ENCODE measurements at places on chromosomes 4 and X. TPM values are rescaled to one million over a fixed set of nuclear protein-coding genes. Genes with fewer than 3 reads are reported as not detected.
A peak's percentile ranks its signal among the peaks of the same experiment; 100 is the strongest.

CXCL11 gene
- 0.30 TPM for polyA plus RNA-seq

ARMCX2 gene
- 39.7 TPM for polyA plus RNA-seq

HERC6 gene
- polyA plus RNA-seq = 10.8 TPM

PRRG1 gene
- polyA plus RNA-seq = 6.6 TPM

MAGEB10 gene
- polyA plus RNA-seq = not detected

MYOZ2 gene
- 0.63 TPM for polyA plus RNA-seq

TEX11 gene
- polyA plus RNA-seq = 0.09 TPM

APBB2 gene
- polyA plus RNA-seq = 26.6 TPM

FGFBP1 gene
- polyA plus RNA-seq = 0.16 TPM

DNA sequence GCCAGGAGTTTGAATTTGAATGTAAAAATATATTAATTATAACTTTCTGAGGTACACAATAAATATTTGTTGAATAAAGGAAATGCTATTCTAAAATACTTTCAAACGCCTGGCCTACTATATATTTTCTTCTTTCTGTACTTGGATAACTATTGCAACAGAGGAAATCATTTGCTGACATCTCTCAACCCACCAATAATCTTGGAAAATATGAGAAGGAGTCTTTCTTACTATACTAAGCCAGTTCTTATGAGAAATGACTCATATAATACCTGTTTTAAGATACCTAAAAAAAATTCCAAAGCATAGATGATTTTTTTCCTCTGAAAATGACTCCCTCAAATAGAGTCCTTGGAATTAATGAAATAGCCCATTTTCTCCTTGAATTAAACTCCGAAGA lies 64.1 kb downstream of the CAMK2D start:
- H3K36me3 ChIP-seq = no peaks in the 10 kb centered on the region
- H3K4me3 ChIP-seq = no peak overlapping the region

- no peak for DNase-seq
- no peak overlapping the region for H3K27ac ChIP-seq
- no peaks in the 10 kb centered on the region for H3K27me3 ChIP-seq
- no peak overlapping the region for H3K4me3 ChIP-seq
- H3K36me3 ChIP-seq = no peaks in the 10 kb centered on the region
- peaks cover 10% of the 10 kb centered on the region for H3K4me1 ChIP-seq
Observed at GRCh38 chr4:25972984-25973745, 59.1 kb downstream of the SMIM20 start.

DNA sequence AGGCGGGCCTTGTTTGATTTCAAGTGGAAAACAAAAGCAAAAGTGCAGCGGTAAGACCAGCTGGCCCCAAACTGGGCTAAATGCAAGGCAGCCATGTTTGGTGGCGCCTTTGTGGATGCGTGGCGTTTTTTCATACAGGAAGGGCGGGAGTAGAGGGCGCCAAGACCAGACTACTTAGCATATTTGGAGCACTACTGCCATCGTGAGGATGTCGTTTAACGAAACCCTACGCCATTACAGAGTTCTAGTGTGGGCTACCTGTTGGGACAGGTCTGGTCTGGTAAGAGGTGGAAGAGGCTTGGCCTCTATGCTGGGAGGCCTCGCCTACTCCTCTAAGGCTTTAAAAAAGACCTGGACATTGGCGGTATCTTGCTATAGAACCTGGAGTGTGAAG lies 230.7 kb upstream of the STK26 start:
- H3K27ac ChIP-seq = no peak overlapping the region
- H3K4me3 ChIP-seq = no peak overlapping the region
- DNase-seq = peak; percentile 94
- no peaks in the 10 kb centered on the region for H3K27me3 ChIP-seq
- H3K36me3 ChIP-seq = no peaks in the 10 kb centered on the region

GRCh38 chr4:87354168-87355102 lies 31.8 kb upstream of the HSD17B13 start:
- no peaks in the 10 kb centered on the region for H3K27me3 ChIP-seq
- H3K4me3 ChIP-seq = no peak overlapping the region
- H3K4me1 ChIP-seq = no peaks in the 10 kb centered on the region
- peaks cover 39% of the 10 kb centered on the region for H3K36me3 ChIP-seq
- DNase-seq = no peak

- no peaks in the 10 kb centered on the region for H3K4me1 ChIP-seq
- no peak overlapping the region for H3K27ac ChIP-seq
- no peak for DNase-seq
- H3K27me3 ChIP-seq = no peaks in the 10 kb centered on the region
- no peak overlapping the region for H3K4me3 ChIP-seq
Observed at GRCh38 chrX:28487818-28488217, 99.4 kb upstream of the IL1RAPL1 start.

DNA sequence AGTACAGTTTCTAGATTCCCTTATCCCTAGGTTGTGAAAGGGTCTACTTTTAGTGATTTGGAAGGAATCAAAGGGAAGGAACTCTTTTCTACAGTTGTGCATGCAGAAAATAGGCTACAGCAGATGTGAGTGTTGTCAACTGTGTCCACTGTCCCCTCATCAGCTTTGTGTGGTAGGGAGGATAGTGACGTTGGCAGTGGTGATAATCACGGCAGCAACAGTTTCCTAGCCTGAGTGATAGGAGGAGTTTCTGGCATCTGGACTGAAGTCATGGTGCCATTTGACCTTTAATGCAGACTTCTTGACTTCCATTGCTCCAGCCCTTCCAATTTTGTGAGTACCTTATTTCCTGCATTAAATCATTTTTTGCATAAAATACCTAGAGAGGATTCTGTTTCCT lies 39.3 kb downstream of the SRPX start:
- no peak for DNase-seq
- H3K4me3 ChIP-seq = no peak overlapping the region
- no peaks in the 10 kb centered on the region for H3K4me1 ChIP-seq
- no peaks in the 10 kb centered on the region for H3K36me3 ChIP-seq

GRCh38 chr4:89992744-89993143 lies 98.1 kb downstream of the MMRN1 start:
- no peaks in the 10 kb centered on the region for H3K36me3 ChIP-seq
- H3K27me3 ChIP-seq = no peaks in the 10 kb centered on the region

- no peak overlapping the region for H3K27ac ChIP-seq
- no peak for DNase-seq
- H3K4me1 ChIP-seq = no peaks in the 10 kb centered on the region
- no peak overlapping the region for H3K4me3 ChIP-seq
- H3K36me3 ChIP-seq = no peaks in the 10 kb centered on the region
- H3K27me3 ChIP-seq = no peaks in the 10 kb centered on the region
Observed at GRCh38 chrX:94850811-94851210, 1176.8 kb downstream of the FAM133A start.

DNA sequence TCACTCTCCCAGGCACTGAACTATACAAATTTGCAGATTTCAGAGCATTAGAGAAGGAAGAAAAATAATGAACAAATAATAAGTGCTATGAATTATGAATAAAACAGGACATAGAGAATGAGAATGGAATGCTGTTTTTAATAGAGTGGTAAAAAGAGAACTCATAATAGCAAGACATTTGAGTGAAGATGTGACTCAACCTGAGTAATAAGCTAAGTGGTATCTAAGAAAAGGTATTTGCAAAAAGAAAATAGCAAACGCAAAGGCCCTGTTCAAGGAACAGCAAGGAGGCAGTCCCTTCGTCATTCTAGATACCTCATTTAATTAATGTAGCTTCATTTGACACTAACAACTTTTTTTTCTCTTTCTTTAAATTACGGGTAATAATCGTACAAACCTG lies 1910.0 kb upstream of the TENM3 start:
- no peak for DNase-seq
- H3K27ac ChIP-seq = no peak overlapping the region
- no peaks in the 10 kb centered on the region for H3K4me1 ChIP-seq
- H3K36me3 ChIP-seq = no peaks in the 10 kb centered on the region

DNA sequence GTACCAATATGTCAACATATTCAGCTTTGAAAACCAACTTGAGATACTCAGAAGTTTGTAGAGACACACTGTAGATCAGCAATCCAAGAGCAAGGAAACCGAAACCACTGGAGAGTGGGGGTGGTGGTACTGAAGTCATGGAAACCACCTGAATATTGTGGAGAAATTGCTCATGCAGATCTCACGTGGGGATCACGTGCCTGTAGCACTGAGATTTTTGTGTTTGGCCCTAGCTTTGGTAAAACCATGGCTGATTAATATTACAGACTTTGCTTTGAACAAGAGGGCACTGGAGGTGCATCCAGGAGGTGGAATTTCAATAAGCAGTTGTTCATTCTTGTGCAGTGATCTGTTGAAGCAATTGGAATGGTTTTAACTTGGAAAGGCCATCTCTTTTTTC lies 47.2 kb downstream of the GBA3 start:
- H3K27ac ChIP-seq = no peak overlapping the region
- peaks cover 6% of the 10 kb centered on the region for H3K36me3 ChIP-seq
- DNase-seq = no peak
- H3K27me3 ChIP-seq = no peaks in the 10 kb centered on the region
- H3K4me1 ChIP-seq = no peaks in the 10 kb centered on the region
- H3K4me3 ChIP-seq = no peak overlapping the region

GRCh38 chr4:38994135-38994534 lies 38.1 kb downstream of the TMEM156 start:
- no peak for DNase-seq
- no peaks in the 10 kb centered on the region for H3K4me1 ChIP-seq
- no peak overlapping the region for H3K27ac ChIP-seq
- no peaks in the 10 kb centered on the region for H3K27me3 ChIP-seq
- H3K4me3 ChIP-seq = no peak overlapping the region

DNA sequence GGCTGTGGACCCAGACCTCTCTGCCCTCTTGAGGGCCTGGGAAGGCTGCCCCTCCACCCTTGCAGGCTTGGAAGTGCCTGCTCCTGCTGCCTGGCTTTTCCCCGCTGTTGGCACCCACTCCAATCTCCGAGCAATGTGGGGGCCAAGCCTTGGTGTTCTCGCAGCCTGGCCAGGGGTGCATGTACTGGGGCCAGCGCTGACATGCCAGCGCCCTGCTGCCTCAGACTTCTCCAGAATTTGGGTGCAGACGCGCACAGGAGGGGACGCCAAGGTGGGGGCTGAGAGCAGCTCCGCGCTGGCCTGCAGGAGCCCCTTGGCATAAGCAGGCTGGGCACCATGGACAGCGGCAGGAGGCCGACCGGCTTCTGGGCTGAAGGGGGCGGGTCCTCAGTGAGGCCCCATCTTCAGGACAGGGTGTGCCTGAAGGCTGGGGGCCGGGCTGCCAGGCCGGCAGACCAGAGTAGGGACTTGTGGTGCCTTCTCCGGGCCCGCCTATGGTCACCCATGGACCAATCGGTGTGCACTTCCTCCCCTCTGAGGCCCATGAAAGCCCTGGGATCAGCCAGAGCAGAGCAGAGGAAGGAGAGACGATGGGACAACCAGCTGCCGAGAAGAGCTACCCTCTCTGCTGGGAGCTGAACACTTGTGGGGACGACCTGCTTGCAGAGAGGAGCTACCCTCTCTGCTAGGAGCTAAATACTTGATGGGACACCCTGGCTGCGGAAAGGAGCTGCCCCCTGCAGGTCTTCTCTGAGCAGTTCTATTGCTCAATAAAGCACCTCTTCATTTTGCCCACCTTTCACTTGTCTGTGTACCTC lies 118.3 kb downstream of the DNAAF6 start:
- no peaks in the 10 kb centered on the region for H3K36me3 ChIP-seq
- DNase-seq = peak; percentile 55
- no peaks in the 10 kb centered on the region for H3K27me3 ChIP-seq

GRCh38 chr4:147547314-147548056 lies 66.6 kb downstream of the EDNRA start:
- no peaks in the 10 kb centered on the region for H3K36me3 ChIP-seq
- no peaks in the 10 kb centered on the region for H3K4me1 ChIP-seq
- no peak overlapping the region for H3K27ac ChIP-seq
- DNase-seq = no peak

- no peaks in the 10 kb centered on the region for H3K27me3 ChIP-seq
- H3K4me1 ChIP-seq = peaks cover 35% of the 10 kb centered on the region
- H3K36me3 ChIP-seq = peaks cover 19% of the 10 kb centered on the region
- peak; percentile 68 for DNase-seq
- H3K4me3 ChIP-seq = no peak overlapping the region
Observed at GRCh38 chrX:21974011-21974385, 33.5 kb downstream of the SMS start.

DNA sequence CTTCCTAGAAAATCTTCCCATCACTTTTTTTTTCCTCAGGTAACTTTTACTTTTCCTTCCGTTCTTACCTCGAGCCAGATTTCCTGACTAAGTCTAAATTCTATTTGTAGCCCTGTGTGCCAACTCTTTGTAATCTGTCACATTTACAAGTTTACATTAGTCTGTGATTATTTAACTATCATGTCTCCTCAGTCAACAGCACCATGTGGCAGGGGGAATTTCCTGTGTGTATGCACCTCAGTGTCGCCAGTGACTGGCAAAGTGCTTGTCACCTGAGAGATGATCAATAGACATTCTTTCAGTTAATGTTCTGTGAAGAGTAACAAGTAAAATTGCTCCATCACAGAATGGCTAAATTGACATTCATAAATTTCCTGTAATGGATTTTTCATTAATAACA lies 468.5 kb downstream of the PDGFC start:
- no peaks in the 10 kb centered on the region for H3K36me3 ChIP-seq
- H3K27ac ChIP-seq = no peak overlapping the region
- H3K27me3 ChIP-seq = no peaks in the 10 kb centered on the region
- H3K4me1 ChIP-seq = no peaks in the 10 kb centered on the region

- no peak overlapping the region for H3K4me3 ChIP-seq
- H3K4me1 ChIP-seq = no peaks in the 10 kb centered on the region
- peak; percentile 50 for DNase-seq
- H3K36me3 ChIP-seq = no peaks in the 10 kb centered on the region
Observed at GRCh38 chr4:83644677-83645659, 109.1 kb downstream of the GPAT3 start.

- H3K27ac ChIP-seq = no peak overlapping the region
- DNase-seq = no peak
- H3K4me3 ChIP-seq = no peak overlapping the region
- peaks cover 7% of the 10 kb centered on the region for H3K4me1 ChIP-seq
- no peaks in the 10 kb centered on the region for H3K36me3 ChIP-seq
Observed at GRCh38 chr4:78735697-78736096, 40.5 kb upstream of the BMP2K start.

DNA sequence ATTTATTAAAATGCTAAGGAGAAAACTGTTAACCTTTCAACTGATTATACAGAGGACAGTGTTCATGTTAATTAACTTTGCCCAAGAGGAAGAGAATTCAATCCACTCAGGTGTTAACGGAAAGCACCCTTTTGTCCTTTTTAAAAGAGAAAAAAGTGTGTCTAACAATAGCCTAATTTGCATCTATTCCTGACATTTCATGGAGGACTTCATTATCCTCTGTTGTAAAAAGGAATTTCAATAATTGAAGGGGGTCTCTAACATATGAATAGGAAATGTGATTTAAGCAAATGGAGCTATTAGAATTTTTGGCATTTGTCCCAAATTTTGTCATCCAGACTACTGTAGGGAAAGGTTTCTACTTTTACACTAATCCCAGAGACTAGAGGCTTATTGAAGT lies 44.6 kb upstream of the GC start:
- no peaks in the 10 kb centered on the region for H3K4me1 ChIP-seq
- no peak for DNase-seq
- H3K27me3 ChIP-seq = no peaks in the 10 kb centered on the region
- no peak overlapping the region for H3K27ac ChIP-seq
- no peaks in the 10 kb centered on the region for H3K36me3 ChIP-seq
